ENCODE measurements at places on chromosomes 5 and 9. TPM values are rescaled to one million over a fixed set of nuclear protein-coding genes. Genes with fewer than 3 reads are reported as not detected.

DNA sequence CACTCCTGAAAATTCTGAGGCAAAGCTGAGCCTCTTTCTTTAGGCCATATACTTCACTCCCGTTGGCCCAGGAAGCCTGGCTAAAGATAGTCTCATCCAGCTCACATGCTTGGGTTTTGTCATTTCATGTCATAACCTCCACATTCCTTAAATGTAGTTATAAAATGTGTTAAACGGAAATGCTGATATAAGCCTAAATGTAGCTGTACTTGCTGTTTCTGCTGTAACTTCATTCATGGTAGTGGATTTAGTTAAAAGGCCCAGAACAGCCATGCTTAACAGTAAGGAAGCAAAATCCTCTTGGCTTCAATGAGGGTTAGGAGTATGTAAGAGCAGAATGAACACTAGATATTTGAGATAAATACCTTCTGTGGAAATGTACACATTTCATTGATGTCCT is 135.8 kb upstream of the TMEM161B start:
- no peak overlapping the region for H3K4me3 ChIP-seq
- H3K27me3 ChIP-seq: no peaks in the 10 kb centered on the region
- no peak for DNase-seq
- H3K4me1 ChIP-seq: peaks cover 7% of the 10 kb centered on the region

DNA sequence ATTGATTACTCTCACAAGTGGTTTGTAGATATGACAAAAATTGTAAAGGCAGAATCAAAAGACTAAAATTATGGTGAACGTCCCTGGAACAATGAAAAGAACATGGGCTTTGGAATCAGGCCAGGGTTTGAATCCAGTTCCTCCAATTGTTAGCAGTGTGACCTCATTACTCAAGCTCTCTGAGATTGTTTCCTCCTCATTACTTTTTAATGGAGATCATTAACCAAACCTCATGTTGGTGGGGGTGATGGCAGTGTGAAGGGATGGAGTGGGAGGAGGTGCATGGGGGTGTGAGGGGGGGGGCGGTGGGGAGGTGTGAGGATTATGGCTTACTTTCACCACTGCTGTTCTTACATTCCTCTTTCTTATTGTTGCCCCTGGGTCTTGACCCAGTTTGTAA is 44.1 kb upstream of the FOXE1 start:
- H3K36me3 ChIP-seq: no peaks in the 10 kb centered on the region
- no peaks in the 10 kb centered on the region for H3K4me1 ChIP-seq
- no peak for DNase-seq
- H3K27me3 ChIP-seq: no peaks in the 10 kb centered on the region
- H3K27ac ChIP-seq: no peak overlapping the region
- H3K4me3 ChIP-seq: no peak overlapping the region

DNA sequence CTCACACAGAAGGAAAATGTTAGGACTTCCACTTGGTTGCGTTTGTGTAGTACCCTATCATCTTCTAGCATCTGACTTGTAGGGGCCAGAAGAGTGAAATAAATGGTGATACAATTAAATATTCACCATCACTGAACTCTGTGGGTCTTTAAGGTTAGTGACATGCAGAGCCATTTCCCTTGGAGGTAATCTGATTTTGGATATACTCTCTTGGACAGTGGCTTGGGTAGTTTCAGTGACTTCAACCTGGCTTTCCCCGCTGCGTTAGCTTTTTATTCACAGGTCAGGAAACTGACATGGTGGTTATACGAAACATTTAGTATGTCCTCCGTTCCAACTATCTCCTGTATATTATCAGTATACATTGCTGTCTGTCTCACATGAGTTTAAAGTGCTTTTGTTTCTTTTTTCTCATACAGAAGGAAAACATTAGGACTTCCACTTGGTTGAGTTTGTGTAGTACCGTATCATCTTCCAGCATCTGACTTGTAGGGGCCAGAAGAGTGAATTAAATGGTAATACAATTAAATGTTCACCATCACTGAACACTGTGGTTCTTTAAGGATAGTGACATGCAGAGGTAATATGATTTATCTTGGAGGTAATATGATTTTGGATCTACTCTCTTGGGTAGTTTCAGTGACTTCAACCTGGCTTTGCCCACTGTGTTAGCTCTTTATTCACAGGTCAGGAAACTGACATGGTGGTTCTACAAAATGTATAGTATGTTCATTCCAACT is 883.6 kb downstream of the TAF11L14 start:
- no peaks in the 10 kb centered on the region for H3K36me3 ChIP-seq
- H3K4me3 ChIP-seq: no peak overlapping the region
- no peak overlapping the region for H3K27ac ChIP-seq
- no peaks in the 10 kb centered on the region for H3K27me3 ChIP-seq

DNA sequence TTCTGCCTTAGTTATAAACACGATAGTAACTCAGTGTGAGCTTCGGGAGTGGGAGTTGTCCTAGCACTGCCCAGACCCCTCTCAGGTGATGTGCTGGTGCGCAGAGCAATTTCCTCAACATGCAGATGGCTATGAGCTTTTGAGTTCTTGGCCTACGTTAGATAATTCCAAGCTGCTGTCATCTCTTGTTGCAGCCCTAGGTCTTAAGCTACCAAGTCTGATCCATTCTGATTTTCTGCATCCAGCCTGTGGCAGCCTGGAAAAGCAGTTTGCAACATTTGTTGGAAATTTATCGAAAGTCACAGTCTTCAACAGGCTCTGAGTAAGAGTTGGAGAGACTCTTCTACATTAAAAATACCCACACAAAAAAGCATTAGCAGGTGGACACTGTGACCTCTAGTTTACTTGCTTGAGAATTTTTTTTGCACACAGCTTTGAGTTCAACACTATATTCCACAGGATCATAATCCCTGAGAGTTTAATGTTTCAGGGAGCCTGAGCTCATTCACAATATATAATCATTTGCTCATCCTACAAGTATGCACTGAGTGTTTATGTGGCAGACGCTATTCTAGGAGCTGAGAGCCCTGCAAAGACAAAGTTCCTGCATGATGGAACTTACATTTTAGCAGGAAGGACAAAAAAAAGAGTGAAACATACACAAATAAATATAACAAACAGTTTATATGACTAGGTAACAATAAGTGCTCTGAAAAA is 91.6 kb downstream of the UBE2QL1 start:
- H3K27ac ChIP-seq: no peak overlapping the region
- no peaks in the 10 kb centered on the region for H3K36me3 ChIP-seq
- peak; percentile 21 for DNase-seq
- H3K4me3 ChIP-seq: no peak overlapping the region
- no peaks in the 10 kb centered on the region for H3K4me1 ChIP-seq
- no peaks in the 10 kb centered on the region for H3K27me3 ChIP-seq

DNA sequence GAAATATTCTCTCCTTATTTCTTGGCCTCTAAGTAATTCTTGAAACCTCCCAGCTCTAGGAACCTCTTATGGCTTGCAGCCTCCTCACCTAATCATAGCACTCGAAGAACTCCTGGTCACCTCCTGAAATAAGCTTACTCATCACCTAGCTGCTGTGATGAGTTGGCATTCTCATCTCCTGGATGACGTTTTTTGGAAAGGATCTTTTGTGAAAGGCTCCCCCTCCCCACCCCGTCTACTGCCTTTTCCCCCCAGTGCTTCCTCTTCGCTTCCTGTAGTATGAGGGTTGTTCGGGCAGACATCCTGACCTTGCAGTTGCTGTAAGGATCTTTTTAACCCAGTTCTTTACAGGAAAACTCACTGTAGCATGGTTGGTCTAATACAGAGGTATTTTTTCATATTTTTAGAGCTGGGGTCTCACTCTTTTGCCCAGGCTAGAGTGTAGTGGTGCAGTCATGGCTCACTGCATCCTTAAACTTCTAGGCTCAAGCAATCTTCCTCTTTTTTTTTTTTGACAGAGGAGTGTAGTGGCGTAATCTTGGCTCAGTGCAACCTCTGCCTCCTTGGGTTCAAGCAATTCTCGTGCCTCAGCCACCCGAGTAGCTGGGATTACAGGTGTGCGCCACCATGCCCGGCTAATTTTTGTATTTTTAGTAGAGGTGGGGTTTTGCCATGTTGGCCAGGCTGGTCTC is 41.8 kb downstream of the ARHGAP26 start:
- H3K4me1 ChIP-seq: peaks cover 96% of the 10 kb centered on the region
- DNase-seq: no peak
- H3K27ac ChIP-seq: peak overlapping the region; percentile 27
- H3K27me3 ChIP-seq: no peaks in the 10 kb centered on the region
- no peaks in the 10 kb centered on the region for H3K36me3 ChIP-seq

DNA sequence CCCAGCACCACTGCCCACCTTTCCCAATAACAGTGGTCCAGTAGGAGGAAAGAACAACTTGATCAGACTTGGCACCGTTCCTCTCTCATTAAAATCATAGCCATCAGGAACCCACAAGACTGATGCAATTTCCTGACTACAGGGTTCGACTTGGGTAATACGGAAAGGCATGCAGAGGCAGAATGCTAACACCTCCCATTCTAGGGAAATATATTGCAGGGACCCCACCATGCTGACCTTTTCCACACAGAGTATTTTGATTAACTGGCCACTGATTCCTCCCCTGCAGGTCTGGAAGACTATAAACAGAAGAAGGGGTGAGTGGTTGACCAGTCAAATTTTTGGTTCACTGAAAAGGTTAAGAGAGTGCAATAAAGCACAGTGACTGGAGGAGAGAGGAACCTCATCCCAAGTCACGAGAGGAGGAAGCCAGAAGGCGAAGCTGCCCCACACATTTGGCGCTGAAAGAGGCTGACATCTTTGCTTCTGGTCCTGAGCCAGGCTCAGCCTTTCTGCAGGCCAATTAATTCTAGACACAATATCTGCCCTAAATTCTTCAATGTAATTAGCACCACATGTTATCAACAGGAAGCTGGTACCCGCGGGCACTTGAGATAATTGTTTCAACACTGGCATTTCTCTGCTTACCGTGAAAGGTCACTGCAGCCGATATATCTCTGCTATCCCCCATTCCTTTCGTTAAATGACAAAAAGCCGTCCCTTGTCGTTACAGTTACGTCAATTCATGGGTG is 64.7 kb upstream of the SPOCK1 start:
- DNase-seq: no peak
- no peaks in the 10 kb centered on the region for H3K27me3 ChIP-seq
- no peaks in the 10 kb centered on the region for H3K36me3 ChIP-seq

- no peaks in the 10 kb centered on the region for H3K36me3 ChIP-seq
- DNase-seq: no peak
- H3K4me3 ChIP-seq: no peak overlapping the region
- H3K27ac ChIP-seq: no peak overlapping the region
- no peaks in the 10 kb centered on the region for H3K27me3 ChIP-seq
These were observed 191.5 kb upstream of the GNA14 start for GRCh38 chr9:77839459-77840140.

The PCDHGB2 gene
- 5.2 TPM for total RNA-seq

- no peak for DNase-seq
- no peaks in the 10 kb centered on the region for H3K4me1 ChIP-seq
- no peaks in the 10 kb centered on the region for H3K27me3 ChIP-seq
- H3K4me3 ChIP-seq: no peak overlapping the region
These were observed 85.4 kb downstream of the HSD17B4 start for GRCh38 chr5:119537704-119538103.

The CCNJL gene
- 5.5 TPM for total RNA-seq

- no peaks in the 10 kb centered on the region for H3K4me1 ChIP-seq
- DNase-seq: no peak
- H3K4me3 ChIP-seq: no peak overlapping the region
- no peak overlapping the region for H3K27ac ChIP-seq
These were observed 317.6 kb downstream of the NDUFS4 start for GRCh38 chr5:53878015-53878414.

DNA sequence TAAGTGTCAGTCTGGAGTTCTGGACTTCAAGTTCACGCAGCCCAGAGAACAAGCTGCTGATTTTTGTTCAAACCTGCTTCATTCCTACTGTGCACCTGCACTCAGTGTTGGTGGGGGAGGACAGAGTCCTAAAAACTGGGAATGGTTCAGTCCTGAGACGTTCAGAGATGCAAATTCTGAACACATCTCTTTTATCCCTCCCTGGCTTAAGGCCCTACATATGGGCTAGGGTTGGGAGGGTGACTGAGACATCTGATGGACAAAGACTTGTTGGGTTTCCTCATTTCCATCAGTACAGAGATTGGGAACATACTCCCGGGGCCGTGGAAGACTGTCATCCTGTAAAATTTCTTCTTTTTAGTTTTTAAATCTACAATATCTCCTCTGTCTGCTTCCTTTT is 83.0 kb upstream of the TTC23L start:
- no peak for DNase-seq
- H3K4me1 ChIP-seq: no peaks in the 10 kb centered on the region
- no peak overlapping the region for H3K4me3 ChIP-seq
- no peaks in the 10 kb centered on the region for H3K36me3 ChIP-seq
- no peaks in the 10 kb centered on the region for H3K27me3 ChIP-seq
